ENCODE measurements at places on chromosomes 1 and 21.
A peak's percentile ranks its signal among the peaks of the same experiment; 100 is the strongest.

- no peak for DNase-seq
Measured at GRCh38 chr1:6984536-6984935, 199.3 kb downstream of the CAMTA1 start.

DNA sequence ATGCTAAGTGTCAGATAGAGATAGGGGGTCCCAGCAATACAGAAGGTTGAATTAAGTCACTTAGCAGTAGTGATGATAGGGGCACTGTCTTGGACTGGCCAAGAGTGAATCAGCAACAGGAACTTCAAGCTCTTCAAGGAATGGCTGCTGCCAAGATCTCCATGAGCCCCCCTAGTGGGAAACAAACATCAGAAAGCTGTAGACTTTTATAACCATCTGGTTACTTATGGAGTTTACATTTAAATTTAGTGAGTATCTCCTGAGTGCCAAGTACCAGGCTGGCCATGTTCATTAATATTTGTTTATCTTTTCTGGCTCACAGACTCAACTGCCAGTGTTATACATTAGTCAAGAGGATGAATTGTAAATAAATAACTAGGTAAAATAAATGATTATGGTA is 327.3 kb downstream of the TTLL7 start:
- DNase-seq, result no peak

DNA sequence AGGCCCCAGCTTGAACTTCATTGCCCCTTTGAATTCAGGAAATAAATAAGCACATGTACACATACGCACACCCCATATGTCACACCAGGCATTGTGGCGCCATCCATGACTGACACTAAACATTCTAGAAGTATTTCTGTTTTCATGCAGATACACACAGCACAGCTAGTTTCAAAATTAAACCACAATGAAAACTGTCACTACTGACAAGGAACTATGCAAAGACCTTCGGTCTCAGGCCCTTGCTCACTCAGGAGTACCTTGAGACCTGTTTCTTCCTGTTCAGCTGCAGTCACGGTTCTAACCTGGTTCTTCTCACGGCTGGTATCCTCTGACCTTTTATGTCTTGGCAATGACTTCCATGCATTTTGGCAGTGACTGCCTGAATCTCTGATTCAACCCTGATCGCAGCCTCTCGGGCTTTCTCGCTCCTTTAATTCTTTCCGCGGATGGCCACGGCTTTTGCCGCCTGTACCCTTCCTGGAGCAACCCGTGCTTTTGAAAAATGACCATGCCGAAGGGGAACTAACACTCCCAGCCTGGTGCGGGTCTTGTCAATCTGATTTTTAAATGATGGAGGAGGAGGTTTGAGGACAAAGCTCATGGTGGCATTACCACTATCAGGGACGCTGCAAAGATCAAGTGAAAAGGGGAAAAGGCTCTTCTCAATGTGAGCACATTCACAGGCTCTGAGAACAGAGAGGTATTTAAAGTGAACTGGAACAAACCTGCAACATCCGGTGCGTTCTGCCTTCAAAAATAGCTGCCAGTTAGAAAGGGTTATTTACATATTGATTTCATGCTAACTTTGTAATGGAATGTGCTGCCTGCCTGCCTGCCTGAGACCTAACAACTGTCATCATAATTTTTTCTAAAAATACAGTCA is 384.6 kb downstream of the RRAGC start:
- DNase-seq, result no peak

DNA sequence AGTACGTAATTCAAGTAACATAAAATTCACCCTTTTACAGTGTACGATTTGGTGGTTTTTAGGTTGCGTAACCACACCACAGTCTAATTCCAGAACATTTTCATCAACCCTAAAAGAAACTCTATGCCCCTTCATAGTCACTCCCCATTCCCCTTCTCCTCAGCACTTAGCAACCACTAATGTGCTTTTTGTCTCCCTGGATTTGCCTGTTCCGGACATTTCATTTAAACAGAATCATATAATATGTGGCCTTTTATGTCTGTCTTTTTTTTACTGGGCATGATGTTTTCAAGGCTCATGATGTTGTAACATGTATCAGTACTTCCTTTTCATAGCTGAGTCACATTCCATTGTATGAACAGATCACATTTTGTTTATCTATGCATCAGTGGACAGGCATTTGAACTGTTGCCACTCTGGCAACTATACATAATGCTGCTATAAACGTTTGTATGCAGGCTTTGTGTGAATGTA is 20.8 kb downstream of the OBSCN start:
- no peak for DNase-seq

GRCh38 chr1:42768172-42768571 is 1.1 kb downstream of the C1orf50 start:
- no peak for DNase-seq

DNA sequence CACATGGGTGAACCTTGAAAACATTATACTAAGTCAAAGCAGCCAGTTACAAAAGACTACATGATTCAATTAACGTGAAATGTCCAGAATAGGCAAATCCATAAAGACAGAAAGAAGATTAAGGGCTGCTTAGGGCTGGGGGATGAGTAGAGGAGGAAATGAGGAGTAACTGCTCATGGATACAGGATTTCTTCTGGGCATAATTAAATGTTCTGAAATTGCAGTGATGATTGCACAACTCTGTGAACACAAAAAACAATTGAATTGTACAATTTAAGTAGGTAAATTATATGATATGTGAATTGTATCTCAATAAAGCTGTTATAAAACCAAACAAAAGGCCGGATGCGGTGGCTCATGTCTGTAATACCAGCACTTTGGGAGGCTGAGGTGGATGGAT is 52.2 kb downstream of the RERE start:
- DNase-seq, result no peak

DNA sequence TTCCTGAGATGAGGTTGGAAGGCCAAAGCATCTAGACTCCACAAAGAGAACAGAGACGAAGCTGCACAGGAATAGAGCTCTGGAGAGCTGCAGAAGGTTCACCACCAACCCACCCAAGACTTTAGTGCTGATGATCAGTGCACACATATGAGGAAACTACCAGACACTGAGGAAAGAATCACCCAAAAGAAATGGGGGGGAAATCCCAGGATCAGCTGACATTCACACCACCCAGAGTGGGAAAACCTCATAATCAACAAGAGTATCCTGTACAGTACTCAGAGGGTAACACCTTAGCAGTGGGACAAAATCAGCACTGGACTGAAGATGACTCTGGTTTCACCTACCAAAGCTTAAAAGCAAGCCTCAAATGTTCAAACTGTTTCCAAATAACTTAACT is 36.4 kb downstream of the DENND1B start:
- DNase-seq, result no peak

- DNase-seq, result no peak
Measured at GRCh38 chr1:21311016-21311415, 20.8 kb upstream of the ECE1 start.

DNA sequence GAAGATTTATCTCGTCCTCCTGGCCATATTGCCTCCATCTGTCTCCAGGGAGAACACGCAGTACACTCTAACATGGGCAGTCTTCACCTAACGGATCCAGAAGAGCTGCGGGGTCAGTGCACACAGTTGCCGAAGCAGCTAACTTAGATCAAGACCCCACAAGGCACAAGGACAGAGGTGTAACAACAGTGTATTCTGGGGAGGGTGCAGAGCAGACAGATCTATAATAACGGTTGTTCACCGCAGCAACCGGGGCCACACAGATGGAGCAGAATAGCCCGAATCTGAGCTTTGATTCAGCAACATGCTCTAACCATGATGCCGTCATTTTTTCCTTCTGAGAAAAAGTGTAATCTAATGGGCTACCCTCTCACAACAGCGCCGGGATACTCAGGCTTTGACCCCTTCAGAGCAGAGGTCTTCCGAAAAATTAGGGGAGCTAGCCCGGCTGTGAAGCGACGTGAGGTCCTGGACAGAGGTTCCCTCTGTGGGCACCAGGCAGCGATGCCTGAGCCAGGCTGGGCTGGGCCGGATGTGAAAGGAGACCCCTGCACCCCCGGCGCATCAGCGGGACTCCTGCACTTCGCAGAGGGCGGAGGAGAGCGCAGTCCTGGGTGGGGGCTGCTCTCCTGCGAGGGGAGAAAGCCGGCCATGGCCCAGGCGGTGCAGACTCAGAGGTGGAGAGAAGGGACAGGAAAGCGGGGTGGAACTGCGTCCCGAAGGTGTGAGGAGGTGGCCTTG is 57.5 kb downstream of the BCL9 start:
- no peak for DNase-seq

- DNase-seq, result no peak
Measured at GRCh38 chr1:57599236-57599994, 175.6 kb upstream of the DAB1 start.

DNA sequence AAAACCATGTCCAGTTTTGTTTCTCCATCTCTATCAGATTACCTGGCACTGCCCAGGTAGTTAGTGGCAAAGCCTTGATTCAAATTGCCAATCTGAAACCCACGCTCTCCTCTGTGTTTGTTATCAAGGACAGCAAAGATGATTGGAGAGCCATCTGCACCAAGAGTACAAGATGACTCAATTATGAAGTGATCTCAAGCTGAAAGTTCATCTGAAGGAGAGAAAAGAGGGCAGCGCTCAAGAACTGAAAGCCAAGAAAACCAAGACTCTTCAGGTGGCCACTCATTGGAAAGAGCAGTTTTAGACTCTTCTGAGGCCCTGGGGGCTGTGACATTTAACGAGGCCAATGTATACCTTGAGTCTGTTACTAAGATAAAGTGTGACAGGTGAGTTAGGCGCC is 13.8 kb downstream of the RXRG start:
- DNase-seq, result no peak

GRCh38 chr1:89286549-89287180 is 14.0 kb upstream of the GBP5 start:
- DNase-seq, result no peak

DNA sequence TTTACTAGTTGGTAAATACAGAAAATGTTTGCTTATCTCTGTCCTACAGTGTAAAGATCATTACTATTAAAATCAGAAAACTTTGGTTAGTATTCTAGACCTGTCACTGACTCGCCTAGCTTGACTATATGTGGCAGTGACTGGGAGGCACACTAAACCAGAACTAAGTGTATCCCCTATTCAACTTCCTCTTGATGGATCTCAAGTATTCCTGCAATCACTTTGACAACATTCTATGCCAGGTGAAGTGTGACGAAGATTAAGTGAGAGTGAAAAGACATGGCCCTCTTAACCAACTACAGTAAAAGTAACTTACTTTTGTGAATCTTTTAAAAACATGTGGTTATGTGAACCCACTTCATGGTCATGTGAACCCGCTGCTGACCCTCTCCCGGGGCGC is 223.0 kb upstream of the ADAMTS5 start:
- no peak for DNase-seq

- DNase-seq, result no peak
Measured at GRCh38 chr1:85975912-85976371, 180.6 kb downstream of the COL24A1 start.

DNA sequence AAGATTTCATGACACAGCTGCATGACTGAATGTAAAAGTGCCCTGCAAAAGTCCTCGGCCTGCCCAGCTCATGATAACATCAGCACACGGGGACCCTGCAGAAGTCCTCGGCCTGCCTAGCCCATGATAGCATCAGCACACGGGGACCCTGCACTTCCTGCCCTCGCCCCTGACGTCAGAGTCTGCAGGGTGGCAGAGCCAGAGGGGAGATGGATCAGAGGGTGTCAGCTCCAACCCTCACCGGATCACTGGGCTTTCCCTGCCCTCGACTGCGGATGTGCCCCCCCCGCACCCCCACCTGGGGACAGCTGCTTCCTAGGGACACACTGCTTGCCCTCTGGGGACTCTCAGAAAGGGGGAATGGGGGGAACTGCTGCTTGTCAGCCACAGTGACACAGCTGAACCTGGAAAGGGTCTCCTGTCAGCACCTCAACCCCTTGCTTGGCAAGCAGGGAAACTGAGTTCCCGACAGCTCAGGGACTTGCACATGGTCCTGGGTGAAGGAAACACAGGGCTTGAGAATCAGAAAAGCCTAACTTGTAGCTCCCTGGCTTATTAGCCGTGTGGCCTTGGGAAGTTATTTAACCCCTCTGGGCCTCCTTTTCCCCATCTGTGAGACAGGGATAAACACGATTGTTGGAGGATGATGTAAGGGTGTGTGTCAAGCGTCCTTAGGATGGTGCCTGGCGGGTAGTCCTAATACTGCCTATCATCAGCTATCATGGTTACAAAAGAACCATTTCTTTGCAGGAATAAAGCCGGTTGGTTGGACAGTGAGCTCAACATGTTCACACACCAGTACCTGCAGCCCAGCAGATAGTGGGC is 8.3 kb upstream of the MIIP start:
- DNase-seq, result no peak

- no peak for DNase-seq
Measured at GRCh38 chr1:109787211-109787844, 23.6 kb upstream of the EPS8L3 start.

- peak; percentile 72 for DNase-seq
Measured at GRCh38 chr1:25608488-25609178, 8.0 kb upstream of the MAN1C1 start.

- no peak for DNase-seq
Measured at GRCh38 chr1:231075020-231075419, 35.0 kb upstream of the FAM89A start.

GRCh38 chr1:211511947-211512346 is 20.0 kb upstream of the RD3 start:
- DNase-seq, result no peak

- DNase-seq, result no peak
Measured at GRCh38 chr1:228900886-228901392, 165.7 kb downstream of the RHOU start.

DNA sequence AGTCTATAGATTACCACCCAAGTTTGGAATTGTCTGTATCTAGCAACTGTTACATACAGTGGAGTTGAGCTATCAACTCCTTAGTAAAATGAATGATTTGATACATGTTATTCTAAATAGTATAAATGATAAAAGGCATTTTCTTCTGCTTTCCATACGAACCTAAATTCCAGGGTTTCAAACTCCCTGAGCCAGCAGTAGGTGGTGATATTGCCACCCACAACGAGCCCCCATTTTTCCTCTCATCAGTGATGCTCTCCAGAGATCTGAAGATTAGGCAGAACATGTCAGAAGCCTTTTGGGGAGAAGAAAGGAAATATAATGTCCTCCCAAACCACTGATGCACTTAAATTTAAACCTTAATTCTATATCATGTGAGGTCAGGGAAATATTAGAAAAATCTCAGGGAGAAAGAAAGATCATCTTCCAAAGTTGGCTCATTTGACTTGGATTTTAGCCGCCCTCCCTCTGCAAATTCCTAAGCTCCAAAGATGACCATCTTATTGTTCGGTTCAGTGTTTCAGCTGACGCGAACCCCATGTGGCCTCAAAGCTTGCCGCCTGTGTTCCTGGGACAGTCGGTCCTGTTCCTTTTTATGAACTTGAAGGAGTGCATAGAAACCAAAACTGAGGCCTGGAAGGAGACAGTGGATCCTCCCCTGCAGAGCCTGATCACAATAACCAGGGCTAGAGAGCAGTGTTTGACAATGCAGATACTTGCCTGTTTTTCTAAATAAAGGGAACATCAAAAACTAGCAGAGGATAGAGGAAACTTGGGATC is 2.3 kb downstream of the EVA1C start:
- no peak for DNase-seq

GRCh38 chr1:227762231-227762911 is 27.1 kb downstream of the SNAP47 start:
- peak; percentile 70 for DNase-seq
